Left cardiac atrium (tissue), 4 donors: ENCODE measurements at places on chromosomes 6 and 20. TPM values are rescaled to one million over a fixed set of nuclear protein-coding genes. Genes with fewer than 3 reads are reported as not detected.

GRCh38 chr6:131803007-131803769 lies 4.6 kb upstream of the ENPP1 start:
- no peak for DNase-seq

GRCh38 chr6:138211601-138212000 lies 6.7 kb downstream of the PBOV1 start:
- no peak for DNase-seq

- DNase-seq: no peak
Measured at GRCh38 chr6:93412452-93412851, 6.9 kb downstream of the EPHA7 start.

DNA sequence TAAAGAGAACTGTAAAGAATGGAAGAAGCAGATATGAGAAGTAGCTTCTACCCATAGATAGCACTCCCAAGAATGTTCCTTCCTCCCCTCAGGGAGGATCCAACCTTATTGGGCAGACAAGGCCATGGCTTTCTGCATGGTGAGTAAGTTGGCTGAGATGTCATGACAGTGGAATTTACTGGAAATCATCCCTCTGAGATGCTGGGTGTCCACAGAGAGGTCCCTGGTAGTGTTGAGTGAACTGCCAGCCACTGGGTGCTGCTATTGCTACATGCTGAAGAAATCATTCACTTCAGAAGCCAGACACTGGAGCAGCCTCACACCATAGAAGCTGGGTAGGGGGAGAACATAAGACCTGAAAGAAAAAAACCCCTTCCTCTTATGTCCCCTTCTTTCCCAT lies 46.4 kb upstream of the FERMT1 start:
- no peak for DNase-seq

GRCh38 chr6:56984361-56984760 lies 29.5 kb downstream of the BEND6 start:
- no peak for DNase-seq

GRCh38 chr6:137811121-137811915 lies 55.7 kb upstream of the TNFAIP3 start:
- peak; percentile 61 for DNase-seq

GRCh38 chr6:56640374-56640773 lies 2.3 kb downstream of the DST start:
- no peak for DNase-seq

- no peak for DNase-seq
Measured at GRCh38 chr6:148890652-148891404, 144.0 kb downstream of the UST start.

GRCh38 chr20:37426106-37426505 lies 80.2 kb downstream of the SRC start:
- DNase-seq: no peak

DNA sequence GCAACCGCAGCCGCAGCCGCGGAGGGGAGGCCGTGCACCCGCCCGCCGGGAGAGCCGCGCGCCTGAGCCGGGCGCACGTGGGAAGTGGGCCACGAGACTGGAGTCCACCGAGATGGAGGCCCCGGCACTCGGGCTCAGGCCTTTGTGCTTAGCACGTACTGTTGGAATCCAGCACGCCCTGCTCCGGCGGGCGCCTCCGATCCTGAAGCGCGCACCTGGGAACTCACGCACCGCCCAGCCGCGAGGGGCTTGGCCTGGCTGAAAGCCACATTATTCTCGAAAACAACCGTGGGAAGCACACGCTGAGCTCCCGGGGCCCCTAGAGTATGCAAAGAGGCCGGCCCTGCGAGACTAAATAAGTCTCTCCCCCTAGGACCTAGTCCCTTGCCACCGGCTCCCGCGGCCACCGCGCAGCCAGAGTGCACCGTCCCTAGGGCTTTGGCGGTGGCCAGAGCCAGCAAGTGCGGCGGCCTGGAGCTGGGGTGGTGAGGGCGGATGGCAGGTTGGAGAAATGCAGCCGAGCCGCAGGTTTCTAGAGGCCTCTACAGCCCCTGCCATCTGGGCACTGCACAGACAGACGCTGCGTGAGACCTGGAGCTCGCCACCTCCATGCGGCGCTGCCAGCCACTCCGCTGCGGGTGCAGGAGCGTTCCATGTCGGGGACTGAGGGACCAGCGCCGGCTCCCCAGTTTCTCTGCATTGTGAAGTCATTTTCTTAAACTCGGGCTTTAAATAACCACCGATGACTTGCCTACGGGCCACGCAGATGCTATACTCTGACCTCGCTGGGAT lies 42.0 kb upstream of the LY86 start:
- DNase-seq: peak; percentile 41

DNA sequence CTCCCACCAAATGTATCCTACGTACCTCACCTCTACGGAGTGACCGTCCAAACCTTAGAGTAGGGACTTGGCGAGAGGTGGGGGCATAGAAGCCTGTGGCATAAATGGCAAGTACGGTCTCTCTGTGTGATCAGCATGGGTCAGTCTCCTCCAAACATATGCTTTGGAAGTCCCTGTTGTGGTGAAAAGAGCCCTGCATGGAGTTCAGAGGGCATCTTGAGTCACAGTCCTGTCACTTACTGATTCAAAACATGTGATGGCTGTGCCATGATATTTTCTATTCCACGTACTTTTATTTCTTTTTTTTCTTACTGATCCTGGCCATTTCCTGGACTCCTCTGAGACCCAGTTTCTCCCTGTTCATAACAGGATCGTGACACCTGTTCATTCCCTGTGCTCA lies 67.5 kb upstream of the CEP85L start:
- no peak for DNase-seq

GRCh38 chr20:33132513-33133372 lies 35.2 kb upstream of the BPIFA2 start:
- no peak for DNase-seq

GRCh38 chr20:38253571-38253970 lies 7.0 kb downstream of the KIAA1755 start:
- DNase-seq: no peak

- no peak for DNase-seq
Measured at GRCh38 chr6:89950446-89950845, 56.2 kb downstream of the GJA10 start.

- DNase-seq: no peak
Measured at GRCh38 chr6:103925317-103925716, 934.4 kb downstream of the HACE1 start.

DNA sequence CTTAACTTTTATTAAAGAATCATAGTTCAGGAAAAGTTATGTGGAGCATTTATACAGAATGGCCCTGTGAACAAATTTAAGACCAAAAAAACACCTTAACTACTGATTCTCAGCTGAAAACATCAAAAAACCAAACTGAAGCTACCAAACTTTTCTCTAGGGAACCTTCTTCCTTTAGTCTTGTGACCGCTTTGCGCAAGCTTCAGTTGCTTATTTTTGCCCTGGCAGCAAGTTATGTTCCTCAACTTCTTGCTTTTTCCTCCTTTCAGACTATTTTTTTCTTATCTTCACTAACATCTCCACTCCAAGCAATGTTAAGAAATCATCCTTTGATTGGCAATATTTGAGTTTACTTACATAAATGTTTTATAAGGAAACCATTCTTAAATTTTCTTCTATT lies 100.1 kb downstream of the MYB start:
- no peak for DNase-seq

DNA sequence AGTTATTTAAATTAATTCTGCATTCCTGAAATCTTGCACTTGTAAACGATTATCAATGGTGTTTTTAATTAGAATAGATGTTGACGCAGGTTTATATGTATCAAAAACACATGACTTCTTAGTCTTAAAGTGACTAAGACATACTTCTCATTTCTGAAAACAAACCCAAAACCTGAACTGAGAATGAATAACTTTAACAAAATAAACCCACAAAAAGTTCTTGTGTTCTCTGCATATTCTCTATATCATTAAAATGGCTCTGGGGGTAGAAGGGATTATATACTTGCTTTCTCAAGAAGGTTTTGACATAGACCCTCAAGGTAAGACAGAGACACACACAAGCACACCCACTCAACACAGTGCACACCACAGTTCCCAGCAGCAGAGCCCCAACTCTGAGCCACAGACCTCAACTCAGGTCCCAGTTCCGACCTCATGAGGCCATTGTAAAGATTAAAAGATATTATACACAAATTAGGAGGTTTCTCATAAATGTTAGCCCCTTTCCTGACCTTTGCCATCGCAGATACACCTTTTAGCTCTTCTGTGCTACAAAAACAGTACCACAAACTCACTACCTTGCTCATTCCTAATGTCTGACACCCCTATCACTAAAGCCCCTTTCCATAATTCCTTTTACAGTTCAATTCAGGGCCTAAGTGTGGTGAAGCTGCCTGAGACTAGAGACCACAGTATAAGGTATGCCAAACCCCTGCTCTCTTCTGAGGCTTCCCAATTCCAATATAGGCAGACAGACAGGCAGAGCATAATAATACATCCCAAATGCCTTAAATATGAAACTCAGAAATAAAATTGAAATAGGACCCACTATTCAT lies 267.8 kb downstream of the PTPRK start:
- DNase-seq: no peak

DNA sequence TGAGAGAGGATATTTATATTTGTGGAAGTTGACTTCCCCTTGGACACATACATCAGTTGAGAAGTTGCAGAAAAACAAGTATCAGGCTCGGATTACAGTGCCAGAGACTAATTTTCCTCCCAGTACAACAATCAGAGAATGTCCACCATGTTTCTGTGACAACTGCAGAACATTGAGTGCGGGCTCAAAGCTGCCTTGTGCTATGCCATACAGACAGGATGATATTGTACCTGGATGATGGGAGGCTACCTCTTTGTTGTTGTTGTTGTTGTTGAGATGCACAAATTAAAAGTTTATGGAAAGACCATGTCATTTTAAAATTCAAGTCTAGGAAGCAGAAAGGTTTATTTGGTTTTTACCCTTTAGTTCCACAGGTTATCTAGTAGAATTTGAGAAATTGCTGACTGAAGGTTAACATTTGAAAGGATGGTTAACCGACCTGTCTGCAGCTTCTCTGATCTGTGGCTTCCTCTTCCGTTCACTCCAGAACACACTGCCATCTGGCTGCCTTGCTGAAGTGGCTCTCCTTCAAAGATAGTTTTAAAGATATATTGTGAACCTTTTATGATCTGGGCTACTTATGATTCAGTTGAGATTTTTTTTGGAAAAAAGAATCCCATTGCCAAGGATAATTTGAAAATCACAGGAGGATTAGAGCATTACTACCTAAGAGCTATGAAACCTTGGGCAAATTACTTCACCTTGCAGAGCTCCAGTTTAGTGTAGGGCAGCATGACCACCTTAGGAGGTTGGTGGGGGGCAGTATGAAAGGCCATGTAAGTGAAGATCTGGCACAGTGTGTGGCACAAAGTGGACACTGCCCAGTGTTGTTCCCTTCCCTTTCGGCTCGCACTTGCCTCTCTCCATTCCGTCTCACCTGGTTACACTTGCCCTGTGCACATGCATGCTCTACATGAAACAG lies 15.9 kb downstream of the TMEM200A start:
- DNase-seq: no peak

DNA sequence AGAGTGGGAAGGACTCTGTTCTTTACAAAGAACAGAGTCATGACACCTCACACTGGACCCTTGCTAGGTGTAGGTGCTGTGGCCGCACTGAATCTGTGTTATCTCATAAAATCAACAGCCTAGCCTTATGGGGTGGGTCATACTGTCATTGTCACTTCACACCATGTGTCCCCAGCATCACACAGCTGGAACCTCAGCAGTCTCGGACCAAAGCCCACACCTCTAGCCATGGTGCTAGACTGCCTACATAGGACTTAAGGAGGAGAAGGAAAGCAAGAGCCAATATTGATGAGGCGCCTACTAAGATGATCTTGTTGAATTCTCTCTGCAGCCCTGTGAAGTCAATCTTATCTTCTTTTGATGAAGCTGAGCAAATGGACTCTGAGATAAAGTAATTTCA lies 31.0 kb downstream of the UNC5CL start:
- DNase-seq: no peak

GRCh38 chr6:108578595-108579327 lies 18.0 kb downstream of the FOXO3 start:
- DNase-seq: no peak

DNA sequence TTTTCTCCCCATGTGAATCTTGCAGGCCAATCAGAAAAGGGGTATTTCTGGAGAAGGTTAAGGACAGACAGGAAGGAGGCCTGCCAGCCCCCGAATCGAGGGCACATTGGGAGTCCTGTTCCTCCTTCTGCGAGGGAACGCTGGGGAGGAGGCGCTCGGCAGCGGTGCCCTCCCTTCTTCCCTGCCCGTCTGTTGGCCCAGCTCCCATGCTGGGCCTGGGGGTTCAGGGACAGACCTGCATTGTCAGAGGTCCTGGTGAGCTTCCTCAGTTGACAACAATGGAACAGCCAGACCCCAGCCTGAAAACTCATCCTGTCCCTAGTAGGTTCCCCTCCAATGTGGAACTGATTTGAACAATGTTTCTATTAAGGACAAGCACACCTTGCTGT lies 15.1 kb upstream of the SYNJ2 start:
- no peak for DNase-seq

GRCh38 chr6:110491644-110492317 lies 15.4 kb upstream of the SLC22A16 start:
- DNase-seq: no peak

GRCh38 chr6:39824030-39824926 lies 32.1 kb downstream of the DAAM2 start:
- no peak for DNase-seq

DNA sequence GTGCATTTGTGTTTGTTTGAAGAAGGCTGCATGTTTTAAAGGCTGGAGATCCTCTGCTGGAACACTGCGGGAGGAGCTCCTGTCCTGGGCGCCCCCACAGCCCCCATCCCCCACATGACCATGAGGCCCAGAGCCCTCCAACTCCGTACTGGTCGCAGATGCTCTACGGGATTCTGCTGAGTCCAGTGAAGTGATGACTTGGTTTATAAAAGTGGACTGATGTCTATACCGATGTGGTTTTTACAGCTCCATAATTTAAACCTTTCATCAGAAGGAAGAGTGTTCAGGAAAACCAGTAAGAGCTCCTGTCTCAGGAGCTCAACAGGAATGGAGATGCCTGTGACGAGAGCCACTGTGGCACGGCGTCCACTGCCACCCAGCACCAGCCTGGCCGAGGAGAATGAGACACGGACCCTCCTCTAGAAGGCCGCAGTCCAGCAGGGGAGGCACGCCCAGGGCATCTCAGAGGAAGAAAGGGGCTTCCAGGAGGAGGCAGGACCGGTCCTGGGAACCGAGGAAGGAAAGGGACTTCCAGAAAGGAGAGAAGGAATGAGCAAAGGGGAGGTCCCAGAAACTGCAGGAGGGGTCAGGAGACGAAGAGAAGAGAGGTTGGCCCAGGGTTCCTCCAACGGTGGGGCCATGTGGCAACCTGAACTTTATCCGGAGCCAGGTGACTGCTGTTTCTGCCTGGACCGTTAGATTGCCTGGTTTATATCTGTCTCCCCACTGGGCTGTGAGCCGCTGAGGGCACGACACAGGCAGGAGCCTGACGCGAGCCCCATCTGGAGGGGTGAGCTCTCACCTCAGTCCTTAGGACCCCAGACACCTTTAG lies 26.9 kb downstream of the BFSP1 start:
- no peak for DNase-seq

Gene ALDH5A1
- total RNA-seq: 16.2 TPM

Gene ARFGEF3
- total RNA-seq: 2.7 TPM

Gene RBPJL
- total RNA-seq: not detected

Gene SRXN1
- 34.1 TPM for total RNA-seq

Gene TULP4
- total RNA-seq: 159 TPM

Gene C20orf141
- not detected for total RNA-seq

Gene SCAND1
- total RNA-seq: 52.2 TPM

Gene PIGT
- 104 TPM for total RNA-seq

Gene HM13
- 64.9 TPM for total RNA-seq
